ENCODE measurements at places on chromosomes 6 and 20.

GRCh38 chr6:137218473-137218916 lies 690 bp downstream of the IFNGR1 start:
- DNase-seq, result peak; percentile 81

GRCh38 chr6:70954176-70954575 lies 2.7 kb downstream of the B3GAT2 start:
- no peak for DNase-seq

DNA sequence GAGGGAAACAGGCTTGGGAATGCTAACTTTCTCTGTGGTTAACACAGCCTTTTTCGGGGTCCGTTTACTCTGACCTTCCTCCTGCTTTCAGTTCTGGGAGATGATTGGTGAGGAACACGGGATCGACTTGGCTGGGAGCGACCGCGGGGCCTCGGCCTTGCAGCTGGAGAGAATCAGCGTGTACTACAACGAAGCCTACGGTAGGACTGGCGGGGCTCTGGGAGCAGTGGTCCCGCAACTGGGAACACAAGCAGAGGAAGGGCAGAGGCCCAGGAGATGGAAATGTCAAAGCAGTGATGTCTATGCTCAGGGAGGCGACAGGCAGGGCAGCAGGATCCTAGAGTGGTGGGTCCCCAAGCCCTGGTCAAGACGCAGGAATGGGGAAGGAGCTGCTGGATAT lies 3.5 kb downstream of the TUBB1 start:
- no peak for DNase-seq

DNA sequence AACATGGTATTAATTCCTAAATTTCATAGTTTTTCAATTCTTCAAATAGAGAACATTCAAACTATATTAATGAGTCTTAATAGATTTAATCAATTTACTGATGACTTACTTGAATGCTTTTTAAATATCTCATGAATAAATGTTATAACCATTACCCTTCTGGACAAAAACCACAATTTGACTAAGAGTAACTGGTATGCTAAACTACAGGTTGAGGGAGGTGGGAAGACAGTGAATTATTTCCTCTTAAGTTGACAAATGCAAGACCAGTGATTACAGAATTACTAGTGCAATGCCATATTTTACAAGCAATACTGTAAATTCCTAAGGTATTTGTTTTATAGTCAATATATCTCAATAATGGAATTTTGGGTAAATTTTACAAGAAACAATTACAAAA lies 65.1 kb downstream of the REV3L start:
- DNase-seq, result no peak

DNA sequence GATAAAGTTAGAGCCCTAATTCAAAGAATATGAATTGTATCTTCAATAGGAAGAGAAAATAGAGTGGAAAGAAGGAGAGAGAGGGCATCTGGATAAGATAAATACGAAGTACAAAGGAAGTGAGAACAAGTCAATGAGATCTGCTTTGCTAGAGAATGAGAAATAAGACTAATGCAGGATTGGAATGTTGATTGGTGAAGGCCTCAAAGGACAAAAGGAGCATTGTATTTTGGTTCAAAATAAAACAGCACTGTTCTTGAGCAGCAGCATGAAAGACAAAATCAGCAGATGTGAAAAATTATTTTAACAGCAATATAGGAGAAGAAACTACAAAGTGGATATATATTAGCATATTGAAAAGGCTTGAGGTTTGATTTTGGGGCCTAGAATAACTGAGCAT lies 5.1 kb upstream of the TMEM244 start:
- DNase-seq, result no peak

DNA sequence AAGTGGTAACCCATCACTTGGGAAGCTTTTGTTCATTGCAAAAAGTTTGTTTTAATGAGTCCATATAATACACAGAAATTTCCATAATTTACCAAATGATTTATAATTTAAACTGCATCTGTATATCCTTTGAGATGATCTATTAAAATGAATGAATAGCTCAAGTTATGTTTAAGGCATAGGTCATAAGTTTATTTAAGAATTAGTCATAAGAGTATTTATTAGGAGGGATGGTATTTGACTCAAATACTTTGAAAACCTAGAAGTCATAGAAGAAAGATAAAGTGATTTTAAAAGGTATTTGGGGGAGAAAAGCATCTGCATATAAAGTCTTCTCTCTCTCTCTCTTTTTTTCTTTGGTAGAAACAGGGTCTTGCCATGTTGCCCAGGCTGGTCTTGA lies 388.5 kb downstream of the CDKAL1 start:
- DNase-seq, result no peak

Data from B cell (primary cell).